ENCODE measurements at places on chromosomes 7 and 10.

GRCh38 chr10:6811153-6811552 is 231.1 kb upstream of the PRKCQ start:
- DNase-seq, result no peak

- no peak for DNase-seq
Measured at GRCh38 chr10:82394122-82394521, 519.1 kb downstream of the NRG3 start.

DNA sequence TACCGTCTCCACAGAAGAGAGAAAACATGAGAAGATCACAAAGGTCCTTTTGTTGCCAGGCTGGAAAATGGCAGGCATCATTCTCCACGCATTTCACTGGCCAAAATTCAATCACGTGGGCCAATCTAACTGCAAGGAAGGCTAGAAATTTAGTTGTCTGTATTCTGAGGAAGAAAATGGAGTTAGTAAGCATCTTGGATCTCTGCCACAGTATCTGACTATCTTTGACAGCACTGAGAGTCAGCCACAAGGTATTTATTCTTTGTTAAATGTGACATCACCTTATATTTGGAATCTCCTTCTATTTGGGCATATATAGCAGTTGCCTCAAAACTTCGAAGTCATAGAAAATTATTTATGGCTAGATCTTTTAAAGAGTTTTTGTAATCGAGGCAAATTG is 213.9 kb downstream of the NSUN6 start:
- DNase-seq, result no peak

DNA sequence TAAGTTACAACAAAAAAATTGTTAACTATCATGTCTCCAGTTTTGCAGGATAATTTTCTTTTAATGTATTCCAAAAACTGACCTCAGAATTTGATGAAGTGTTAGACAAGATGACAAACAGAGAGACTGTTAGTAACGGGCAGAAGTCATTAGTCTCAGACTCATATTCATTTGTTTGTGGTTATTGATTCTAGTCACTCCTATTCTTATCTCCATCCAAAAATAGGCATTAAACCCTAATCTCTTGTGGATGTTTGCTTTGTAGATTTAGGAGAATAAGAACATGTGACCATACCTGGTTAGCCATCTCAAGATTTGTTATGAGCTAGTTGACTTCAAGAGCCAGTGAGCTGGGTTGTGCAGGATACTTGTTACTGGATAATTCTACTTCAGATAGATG is 261.1 kb downstream of the AUTS2 start:
- DNase-seq, result no peak

GRCh38 chr7:37052705-37053104 is 328.4 kb upstream of the AOAH start:
- DNase-seq, result no peak

GRCh38 chr7:134721171-134721570 is 58.3 kb upstream of the CALD1 start:
- DNase-seq, result no peak

GRCh38 chr7:88328787-88329186 is 22.1 kb upstream of the STEAP4 start:
- DNase-seq, result no peak

GRCh38 chr10:104515678-104516199 is 125.4 kb upstream of the SORCS3 start:
- no peak for DNase-seq

DNA sequence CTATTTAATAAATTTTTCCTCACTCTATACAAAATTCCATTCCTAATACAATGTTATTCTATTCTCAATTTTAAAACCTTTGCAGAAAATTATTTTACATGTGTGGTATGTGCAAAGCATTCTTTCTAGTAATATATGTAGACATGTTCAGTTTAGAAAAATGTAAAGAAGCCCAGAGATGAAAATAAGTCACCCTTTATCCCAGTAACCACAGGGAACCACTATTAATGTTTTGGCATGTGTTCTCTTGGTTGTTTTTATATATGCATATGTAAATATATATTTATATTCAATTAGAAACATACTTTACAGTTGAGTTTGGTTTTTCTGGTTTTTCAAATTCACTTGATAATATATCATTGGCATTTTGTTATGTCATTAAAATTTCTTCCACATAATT is 14.8 kb upstream of the GLCCI1 start:
- no peak for DNase-seq

DNA sequence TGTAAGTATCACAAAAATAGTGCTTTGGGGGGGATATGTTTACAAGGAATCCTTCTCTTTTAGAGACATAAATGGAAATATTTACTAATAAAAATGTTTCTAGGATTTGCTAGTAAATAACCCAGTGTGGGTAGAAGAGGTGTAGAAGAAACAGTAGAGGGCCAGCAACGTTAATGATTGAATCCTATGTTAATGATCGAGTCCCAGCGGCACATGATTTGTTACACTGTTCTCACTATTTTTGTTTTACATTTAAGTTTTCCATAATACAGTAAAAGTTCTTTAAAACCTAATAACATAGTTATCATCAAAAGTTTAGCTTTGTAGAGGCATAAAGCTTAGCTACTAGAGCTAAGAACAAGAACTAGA is 66.0 kb downstream of the UBE2H start:
- no peak for DNase-seq

DNA sequence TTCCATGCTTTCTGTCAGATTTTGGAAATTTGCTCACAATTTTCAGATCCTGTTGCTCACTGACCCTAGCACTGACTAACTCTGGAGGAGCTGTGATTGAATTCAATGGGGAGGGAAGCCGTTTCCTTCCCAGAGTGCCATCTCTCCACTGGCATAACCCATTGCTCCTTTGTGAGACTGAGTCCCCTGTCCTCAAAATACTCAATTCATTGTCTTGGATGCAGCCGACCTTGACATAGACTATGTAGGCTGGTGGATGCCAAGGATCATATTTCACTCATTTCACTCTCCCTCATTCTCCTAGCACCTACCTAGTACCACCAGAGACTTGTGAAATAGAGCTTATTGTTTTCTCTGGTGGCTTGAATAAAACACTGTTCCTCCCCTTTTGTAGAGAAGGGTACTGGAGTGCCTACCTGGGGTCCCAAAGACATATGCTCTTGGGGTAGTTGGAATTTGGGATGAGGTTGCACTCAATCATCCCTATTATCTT is 511.3 kb upstream of the ZMIZ1 start:
- DNase-seq, result no peak

DNA sequence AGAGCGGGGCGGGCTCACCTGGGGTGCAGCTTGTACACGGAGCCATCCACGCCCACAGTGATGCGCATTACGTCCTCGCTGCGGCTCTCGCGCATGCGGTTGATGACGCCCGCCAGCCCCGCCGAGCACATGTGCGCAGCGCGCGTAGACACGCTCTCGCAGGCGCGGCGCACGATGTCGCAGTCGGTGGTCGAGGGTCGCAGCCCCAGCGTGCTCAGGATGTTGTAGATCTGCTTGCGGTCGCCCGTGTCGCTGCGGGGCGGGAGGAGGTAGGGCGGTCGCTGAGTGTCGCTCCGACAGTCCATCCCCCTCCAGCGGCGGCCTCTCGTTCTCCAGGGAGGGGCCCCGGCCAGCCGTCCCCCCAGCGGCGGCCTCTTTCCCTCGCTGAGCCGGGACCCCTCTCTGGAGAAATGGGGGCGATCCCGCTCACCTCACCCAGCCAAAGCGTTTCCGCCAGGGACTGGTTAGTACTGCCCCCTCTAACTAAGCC is 4.4 kb upstream of the MYL7 start:
- DNase-seq, result peak; percentile 61

DNA sequence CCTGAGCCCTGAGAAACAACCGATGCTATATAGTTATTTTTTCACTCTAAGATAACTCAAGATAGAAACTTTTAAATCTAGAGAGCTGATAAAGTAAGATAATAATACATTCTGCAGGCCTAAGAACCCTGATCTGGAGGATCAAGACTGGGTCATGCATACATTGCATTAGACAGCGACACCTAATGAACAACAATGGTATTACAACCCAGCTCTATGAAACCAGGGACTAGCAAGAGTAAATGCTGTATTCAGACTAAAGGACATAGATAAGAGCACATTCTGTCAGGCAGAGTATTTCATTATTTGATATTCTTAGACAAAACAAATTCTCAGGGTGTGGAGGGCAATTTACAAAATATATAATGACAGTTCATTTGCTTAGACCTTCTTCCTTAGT is 148.6 kb downstream of the GRK5 start:
- no peak for DNase-seq

- peak; percentile 48 for DNase-seq
Measured at GRCh38 chr7:132580717-132581285, 4.5 kb upstream of the PLXNA4 start.

DNA sequence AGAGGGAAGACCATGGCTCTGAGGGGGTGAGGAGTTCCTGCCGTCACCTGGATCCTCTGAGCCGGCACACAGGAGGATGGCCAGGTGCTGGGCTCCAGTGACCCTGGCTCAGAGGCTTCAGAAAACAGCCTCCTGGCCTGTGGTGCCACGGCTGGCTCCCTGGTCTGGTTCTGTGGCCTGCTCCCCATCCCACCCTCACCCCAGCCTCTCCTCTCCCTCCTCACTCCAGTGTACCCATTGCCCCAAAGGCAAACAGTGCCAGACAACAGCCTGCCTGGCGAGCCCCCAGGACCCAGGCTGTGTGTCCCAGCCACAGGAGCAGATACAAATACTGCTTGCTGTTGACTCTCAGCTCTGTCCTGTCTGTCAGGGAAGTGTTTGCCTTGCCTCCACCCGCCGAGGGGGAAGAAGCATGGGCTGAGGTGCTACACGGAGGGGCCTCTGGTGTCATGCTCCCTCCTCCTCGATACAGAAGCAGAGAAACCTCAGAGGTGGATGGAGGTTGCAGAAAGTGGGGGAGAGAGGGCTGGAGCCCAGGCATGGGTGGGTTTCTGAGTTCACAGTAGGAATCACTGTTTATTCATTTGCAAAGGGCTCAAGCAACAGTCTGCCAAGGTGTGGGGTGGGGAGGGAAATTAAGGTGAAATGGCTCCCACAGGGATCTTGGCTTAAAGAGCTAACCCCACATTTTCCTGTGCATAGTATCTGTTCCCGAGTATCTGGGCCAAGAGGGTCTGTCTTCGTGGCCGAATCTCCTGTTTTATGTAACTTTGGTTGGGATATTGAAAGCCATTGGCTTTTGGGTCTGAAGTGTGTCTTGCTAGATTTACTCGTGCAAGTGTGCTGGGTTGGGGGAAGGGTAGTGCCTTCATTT is 5.5 kb downstream of the ADRA2A start:
- no peak for DNase-seq

DNA sequence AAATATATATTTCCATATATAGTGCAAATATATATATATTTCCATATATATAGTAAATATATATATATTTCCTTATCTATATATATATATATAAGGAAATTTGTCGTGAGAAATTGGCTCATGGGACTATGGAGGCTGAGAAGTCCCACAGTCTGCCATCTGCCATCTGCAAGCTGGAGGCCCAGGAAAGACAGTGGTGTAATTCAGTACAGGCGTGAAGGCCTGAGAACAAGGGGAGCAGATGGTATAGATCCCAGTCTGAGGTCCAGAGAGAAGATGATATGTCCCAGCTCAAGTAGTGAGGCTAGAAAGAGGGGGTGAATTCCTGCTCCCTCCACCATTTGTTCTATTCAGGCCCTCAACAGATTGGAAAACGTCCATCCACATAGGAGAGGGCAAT is 78.9 kb downstream of the MTPN start:
- DNase-seq, result no peak

- DNase-seq, result no peak
Measured at GRCh38 chr10:14926722-14927416, 27.0 kb downstream of the DCLRE1C start.

- DNase-seq, result no peak
Measured at GRCh38 chr7:111942450-111943081, 263.6 kb downstream of the DOCK4 start.

DNA sequence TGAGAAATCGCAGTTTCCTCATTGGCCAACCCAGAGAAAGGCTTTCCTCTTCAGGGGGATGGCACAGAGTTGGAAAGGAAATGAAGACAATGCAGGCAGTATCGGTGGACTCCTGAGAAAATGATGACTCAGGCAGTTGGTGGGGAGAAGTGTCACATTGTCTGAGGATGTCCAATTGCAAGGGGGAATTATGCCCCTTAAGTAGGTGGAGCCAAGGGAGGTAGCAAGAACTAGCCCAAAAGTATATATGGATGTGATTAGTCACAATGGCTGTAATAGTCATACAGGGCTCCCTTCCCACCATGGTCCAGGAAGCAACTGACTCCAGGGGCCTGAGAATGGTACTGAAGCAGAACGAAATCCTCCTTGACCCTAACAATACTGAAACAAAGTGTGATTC is 58.3 kb upstream of the EGFR start:
- DNase-seq, result no peak

- DNase-seq, result no peak
Measured at GRCh38 chr10:29712108-29712507, 77.3 kb upstream of the SVIL start.

GRCh38 chr7:124552217-124552616 is 213.4 kb downstream of the GPR37 start:
- no peak for DNase-seq

DNA sequence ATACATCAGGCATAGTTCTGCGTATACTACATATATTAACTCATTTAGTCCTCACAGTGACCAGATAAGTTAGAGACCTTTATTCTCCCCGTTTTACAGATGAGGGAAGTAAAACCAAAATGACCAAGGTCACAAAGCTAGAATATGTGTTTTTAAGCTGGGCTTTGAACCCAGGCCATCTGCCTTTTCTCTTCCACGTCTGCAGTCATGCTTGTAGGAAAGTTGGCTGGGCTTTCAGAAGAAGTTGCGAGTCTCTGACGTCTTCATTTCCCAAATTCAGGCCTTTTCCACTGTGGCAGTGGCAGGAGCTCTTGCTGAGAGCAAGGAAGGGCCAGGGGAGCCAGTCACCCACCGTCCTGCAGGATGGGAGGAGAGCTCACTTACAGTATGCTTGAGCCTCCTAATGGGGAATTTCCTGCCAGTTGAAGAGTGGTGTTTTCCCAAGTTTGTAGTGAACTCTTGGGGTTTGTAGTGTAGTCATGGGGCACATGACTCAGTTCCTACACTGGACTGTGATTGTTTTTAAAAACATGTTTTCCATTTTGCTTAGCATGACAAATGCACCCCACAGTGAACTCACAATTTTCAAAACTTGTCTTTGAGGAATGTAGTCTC is 34.2 kb downstream of the CYP17A1 start:
- peak; percentile 2 for DNase-seq

DNA sequence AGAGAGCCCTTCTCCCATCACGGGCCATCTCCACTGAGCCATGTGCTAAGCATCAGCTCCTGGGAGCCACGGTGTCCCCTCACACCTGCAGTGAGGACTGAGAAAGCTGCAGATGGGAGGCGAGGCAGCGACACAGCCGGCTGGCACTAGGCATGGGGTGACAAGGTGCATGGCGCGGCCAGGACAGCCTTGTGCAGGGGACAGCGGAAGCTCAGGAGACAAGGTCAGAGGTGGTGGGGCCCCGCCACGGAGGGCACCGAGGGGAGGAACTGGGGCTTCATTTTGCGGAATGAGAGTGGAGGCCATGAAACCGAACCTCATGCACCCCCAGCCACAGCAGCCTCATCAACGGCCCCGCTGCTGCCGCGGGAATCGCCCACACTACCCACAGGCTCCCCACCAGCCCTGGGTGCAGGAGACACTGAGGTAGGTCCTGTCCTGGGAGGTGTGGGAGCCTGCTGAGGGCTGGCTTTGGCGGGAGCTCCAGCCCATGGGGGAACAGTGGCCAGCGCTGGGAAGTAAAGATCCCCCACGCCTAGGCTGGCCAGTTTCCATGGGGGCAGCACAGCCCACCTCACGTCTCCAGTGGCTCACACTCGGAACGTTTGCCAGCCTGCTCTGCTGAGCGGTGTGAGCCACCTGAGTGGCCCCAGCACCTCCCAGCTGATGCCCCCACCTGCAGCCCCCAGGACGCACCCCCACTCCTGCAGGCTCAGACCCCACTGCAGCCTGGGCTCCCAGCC is 71.2 kb upstream of the INSIG1 start:
- DNase-seq, result no peak
